ENCODE measurements at places on chromosomes 4 and X.

- peak; percentile 44 for DNase-seq
Observed at GRCh38 chrX:68416592-68416991, 16.7 kb downstream of the OPHN1 start.

DNA sequence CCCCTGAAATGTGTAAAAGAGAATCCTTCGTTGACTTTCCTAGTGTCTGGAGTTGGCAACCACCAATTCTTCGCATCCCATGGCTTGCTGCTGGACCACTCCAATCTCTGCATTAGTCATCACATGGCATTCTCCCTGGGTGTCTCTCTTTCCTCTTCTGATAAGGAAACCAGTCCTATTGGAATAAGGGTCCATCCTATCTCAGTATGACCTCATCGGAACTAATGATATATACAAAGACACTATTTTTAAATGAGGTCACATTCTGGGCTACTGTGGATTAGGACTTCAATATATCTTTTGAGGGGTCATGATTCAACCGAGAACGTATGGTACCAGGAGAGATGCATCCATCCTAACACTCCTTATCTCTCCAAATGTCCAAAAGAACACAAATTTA is 259.1 kb upstream of the CPEB2 start:
- DNase-seq: no peak

- no peak for DNase-seq
Observed at GRCh38 chr4:65391382-65391781, 278.9 kb downstream of the EPHA5 start.

DNA sequence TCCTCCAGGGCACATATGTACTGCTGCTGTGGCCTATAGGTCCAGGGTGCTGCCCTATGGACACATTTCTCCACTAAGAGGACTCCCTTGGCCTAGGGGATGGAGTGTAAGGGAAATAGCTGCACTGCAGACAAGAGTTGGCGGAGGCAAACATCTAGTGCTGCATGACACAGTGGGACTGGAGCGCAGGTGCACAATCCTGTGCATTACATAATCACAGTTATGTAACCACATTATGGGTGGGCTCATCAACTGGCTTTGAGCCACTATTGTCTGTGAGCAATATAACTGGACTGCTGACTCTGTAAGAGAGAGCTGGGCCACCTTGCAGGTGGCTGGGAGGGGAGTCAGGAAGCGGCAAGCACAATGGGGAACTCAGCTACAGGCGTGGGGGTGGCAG is 3.2 kb upstream of the TIGD2 start:
- no peak for DNase-seq

DNA sequence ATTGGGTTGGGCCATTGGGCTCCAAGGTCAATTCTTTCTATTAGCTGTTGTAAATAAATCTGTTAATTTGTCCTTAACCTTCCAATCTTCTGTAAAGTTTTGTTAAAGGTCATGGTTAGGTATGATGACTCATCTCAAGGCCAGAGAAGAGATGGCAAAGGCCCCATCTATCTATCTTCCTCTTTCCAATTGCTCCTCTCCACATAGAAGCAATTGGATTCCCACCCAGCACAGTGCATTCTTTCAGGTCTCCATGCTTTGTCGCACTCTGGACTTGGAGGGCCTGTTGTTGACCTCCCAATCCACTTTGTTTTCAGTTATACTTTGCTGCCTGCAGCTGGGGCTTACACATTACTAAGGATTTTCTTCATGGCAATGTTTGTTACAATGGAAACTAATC is 118.5 kb downstream of the MFAP3L start:
- DNase-seq: no peak

DNA sequence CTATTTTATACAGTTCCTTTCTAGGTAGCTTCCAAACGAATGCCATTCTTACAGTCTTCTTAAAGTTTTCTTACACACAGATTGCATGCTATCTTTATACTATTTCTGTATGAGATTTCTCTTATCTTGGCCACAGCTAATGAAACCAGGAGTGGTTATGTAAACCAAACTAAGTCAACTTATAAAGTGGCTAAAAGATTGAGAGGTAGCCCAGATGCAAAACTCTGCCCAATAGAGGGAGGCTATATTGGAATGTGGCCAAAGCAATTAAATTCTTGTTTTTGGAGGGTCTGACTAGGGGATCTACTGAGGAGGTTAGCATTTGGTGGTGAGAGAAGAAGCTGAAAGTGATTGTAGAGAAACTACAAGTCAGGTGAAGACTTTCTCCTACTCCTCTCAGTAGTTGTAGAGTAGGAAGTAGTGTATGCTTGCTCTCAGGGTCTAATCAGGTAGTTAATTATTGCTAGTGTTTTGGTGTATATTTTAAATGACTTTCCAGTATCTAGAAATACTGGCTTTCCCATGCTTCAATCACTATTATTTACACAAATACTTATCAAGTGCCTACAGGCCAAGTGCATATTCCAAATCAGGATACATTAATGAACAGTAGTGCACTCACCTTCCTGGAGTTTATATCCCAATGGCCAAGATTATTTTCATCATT is 104.2 kb upstream of the HPGD start:
- DNase-seq: no peak

DNA sequence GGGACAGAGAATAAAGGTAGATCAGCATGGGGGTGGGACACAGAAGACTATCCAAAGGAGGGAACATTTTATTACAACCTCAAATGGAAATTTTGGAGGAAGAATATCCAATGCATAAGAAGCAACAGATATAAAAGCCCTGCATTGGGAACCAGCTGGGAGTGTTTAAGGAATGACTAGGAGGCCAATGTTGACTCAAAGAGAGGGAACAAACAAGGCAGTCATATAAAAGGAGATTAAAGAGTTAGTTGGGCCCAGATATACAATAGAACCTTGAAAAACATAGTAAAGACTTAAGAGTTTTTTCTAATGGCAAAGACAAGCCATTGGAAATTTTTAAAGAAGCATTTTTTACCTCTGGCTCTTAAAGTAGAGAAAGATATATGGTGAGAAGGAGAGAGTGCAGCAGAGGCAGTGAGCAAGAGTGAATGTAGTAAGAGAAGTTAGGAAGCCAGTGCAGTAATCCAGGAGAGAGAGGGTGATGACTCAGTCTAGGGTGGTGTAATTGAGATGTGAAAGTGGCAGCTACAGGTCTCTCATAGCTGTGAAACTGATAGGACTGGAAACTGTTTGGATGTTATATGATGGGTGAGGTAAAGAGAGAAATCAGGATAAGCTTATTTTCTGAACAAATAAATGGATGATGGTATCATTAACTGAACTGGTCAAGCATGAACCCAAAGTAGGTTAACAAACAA is 182.2 kb upstream of the ATOH1 start:
- DNase-seq: no peak

Measured in fibroblast of villous mesenchyme (primary cell).